Neural progenitor cell (in vitro differentiated cells): ENCODE measurements at places on chromosomes 13 and 19.
A peak's percentile ranks its signal among the peaks of the same experiment; 100 is the strongest.

DNA sequence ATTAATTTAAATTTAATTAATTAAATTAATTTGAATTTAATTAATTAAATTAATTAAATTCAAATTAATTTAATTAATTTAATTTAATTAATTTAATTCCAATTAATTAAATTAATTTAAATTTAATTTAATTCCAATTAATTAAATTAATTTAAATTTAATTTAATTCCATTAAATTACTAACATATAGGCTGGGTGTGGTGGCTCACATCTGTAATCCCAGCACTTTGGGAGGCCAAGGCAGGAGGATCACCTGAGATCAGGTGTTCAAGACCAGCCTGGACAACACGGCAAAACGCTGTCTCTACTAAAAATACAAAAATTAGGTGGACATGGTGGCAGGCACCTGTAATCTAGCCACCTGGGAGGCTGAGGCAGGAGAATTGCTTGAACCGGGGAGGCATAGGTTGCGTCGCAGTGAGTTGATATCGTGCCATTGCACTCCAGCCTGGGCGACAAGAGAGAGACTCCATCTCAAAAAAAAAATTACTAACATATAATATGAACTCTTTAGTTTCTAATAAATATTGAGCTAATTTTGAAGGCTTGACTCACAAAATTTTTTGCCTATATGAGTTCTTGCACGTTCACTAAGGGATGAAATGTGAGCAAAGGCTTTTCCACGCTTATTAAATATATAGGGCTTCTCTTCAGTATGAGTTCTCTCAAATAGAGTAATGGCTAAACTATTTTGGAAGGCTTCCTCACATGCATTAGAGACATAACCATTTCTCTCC, 9.0 kb upstream of the USP29 start:
- no peak for DNase-seq

DNA sequence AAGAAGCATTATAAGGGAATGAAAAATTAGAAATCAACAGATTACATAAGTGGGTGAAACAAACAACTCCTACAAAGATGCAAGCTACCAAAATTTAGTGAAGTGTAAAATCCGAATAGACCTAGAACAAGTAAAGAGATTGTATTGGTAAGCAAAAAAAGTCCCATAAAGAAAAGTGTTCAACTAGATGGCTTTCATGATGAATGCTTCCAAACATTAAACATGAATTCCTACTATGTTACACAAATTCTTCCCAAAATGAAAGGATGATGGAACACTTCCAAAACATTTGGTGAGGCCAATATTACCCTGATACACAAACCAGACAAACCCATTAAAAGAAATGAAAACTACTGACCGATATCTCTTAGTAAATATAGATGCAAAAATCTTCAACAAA, 139.0 kb downstream of the GPC5 start:
- no peak for DNase-seq

DNA sequence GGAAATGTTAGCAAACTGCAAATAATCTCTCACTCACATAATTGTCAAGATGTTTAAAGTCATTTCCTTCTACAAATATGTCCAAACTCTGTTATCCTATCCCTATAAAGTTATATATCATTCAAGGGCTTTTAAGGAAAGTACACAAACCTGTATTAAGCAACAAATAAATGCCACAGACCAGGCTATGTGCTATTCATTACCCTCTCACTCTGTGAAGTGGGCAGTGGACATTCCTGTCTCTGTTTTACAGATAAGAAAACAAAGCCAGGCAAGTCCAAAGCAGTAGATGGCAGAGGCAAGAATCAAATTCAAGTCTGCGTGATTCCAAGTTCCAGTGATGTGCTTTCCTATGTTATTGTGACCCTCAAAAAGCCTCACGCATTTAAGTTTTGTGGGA, 140.6 kb downstream of the LHFPL6 start:
- DNase-seq = no peak

DNA sequence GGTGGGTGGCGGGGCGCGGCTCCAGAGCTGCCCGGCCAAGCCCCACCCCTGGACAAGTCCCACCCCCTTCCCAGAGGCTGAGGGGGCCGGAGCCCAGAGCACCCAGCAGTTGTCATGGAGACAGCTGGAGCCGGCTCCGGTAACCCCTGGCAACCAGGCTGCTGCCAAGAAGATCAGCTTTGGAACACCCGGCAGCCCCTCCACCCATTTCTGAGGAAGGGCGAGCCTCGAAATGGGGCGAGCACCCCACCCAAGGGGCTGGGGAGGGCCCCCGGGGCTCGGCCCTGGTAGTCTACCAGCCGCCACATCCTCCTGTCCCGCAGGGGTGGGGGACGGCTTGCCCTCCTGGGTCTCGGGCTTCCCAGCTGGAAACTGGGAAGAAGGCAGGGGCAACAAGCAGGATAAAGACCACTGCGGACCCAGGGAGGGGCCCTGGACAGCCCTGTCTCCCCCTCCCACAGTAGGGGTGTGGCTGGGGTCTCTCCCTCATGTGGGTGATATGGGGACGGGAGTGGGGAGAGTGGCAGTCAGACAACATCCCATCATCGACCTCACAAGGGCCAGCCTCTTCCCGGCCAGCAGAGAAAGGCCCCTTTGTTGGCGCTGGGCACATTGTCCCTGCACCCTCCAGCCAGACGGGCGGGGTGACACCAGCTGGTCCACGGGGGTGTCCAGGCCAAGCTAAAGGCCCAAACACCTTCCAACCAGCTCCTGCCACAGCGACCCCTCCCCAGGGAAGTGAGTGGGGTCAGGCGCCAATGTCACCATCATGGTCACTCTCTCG, 1.5 kb downstream of the CERS1 start:
- peak; percentile 85 for DNase-seq

- DNase-seq = peak; percentile 53
Observed at GRCh38 chr19:44748426-44749254, at the start of gene BCL3. Gene BCL3 (plus strand): TSS chr19:44748708. CDS start chr19:44748791, 83 bp downstream.

- no peak for DNase-seq
Observed at GRCh38 chr19:16370641-16371391, 46.2 kb downstream of the KLF2 start.

DNA sequence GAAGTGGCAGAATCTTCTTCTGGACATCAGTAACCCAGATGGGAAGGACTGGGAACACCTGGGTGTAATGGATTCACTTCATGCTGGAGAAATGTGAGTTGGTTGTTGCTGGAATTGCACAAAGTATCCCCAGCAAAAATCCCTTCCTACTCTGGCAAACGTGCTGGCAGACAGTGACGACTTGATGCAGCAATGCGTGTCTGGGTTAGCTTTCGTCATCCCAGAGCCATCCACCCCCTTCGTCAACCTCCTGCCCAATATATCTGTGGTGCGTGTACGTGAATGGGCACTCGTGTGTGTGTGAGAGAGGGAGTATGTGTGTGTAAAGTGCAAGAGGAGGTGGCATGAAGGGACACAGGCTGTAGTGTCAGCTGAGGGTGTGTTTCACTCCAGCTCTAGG, 70.9 kb downstream of the TM9SF2 start:
- DNase-seq = no peak

DNA sequence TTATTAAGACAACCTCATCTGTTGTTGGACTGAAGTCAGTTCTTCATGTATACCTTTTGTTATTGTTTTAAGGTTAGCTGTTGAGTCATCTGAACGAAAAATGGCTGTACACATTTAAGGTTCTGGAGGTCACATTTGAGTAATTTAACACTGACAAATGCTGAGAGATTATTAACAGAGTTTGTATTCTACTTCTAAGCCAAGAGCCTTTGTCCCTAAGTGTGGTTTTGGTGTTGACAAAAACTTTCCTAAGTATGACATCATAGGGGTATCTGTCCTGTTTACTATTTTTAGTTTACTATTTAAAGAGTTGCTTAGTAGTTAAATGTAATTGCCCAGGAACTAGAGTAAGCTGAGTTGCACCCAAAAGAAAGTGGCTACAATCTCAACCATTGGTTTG, 71.9 kb downstream of the CDK8 start:
- no peak for DNase-seq

- no peak for DNase-seq
Observed at GRCh38 chr13:95121516-95121915, 179.7 kb downstream of the ABCC4 start.

- no peak for DNase-seq
Observed at GRCh38 chr19:15622991-15623390, 8.0 kb downstream of the CYP4F8 start.

DNA sequence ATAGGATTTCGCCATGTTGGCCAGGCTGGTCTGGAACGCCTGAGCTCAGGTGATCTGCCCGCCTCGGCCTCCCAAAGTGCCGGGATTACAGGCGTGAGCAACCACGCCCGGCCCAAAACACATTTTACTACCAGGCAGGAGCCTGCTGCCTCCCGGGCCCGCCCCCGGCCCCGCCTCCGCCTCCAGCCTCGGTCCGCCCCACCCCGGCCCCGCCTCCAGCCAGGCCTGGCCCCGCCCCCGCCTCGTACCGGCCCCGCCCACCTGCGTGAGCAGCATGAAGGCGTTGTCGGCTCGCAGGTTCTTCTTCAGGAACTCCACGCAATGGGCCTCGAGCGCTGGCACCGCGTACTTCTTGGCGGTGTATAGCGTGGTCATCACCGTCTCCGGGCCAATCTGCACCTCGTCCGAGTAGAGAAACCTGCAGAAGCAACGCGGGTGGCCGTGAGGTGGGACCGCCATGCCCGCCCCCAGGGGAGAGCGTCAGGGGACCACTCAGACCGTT, 22.7 kb downstream of the BTBD2 start:
- peak; percentile 37 for DNase-seq

- DNase-seq = peak; percentile 96
Observed at GRCh38 chr13:94706843-94707399, 5.4 kb downstream of the SOX21 start.

- DNase-seq = no peak
Observed at GRCh38 chr19:6095760-6096159, 14.5 kb downstream of the RFX2 start.

GRCh38 chr13:35882722-35883497, 248.3 kb downstream of the DCLK1 start:
- no peak for DNase-seq

DNA sequence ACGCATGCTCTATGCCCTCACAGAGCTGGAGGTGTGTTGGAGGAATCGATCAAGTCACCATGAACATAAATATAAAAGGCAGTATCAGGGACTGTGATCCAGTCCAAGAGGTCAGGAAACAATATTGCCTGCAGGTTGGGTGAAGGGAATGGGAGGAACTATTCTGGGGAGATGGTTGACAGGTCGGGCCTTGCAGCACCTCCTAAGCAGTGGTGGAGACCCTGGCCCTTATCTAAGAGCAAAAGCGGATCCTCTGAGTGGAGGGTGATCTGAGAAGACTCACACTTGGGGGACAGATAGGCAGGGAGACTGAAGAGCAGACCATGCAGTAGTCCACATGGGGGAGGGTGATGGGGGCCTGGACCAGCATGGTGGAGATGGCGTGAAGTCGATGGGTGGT, 213.5 kb downstream of the SLC7A1 start:
- no peak for DNase-seq

GRCh38 chr13:29496241-29496712, 99.2 kb downstream of the SLC7A1 start:
- no peak for DNase-seq
